Stimulated activated CD8-positive, alpha-beta memory T cell treated with anti-CD3 and anti-CD28 coated beads, Interleukin-12 subunit alpha, Interleukin-12 subunit beta, amount 100 ng/mL, for 1 hour (primary cell): ENCODE measurements at places on chromosomes 16 and 17.

- DNase-seq = no peak
Measured at GRCh38 chr17:73851921-73852320, 207.7 kb upstream of the SDK2 start.

DNA sequence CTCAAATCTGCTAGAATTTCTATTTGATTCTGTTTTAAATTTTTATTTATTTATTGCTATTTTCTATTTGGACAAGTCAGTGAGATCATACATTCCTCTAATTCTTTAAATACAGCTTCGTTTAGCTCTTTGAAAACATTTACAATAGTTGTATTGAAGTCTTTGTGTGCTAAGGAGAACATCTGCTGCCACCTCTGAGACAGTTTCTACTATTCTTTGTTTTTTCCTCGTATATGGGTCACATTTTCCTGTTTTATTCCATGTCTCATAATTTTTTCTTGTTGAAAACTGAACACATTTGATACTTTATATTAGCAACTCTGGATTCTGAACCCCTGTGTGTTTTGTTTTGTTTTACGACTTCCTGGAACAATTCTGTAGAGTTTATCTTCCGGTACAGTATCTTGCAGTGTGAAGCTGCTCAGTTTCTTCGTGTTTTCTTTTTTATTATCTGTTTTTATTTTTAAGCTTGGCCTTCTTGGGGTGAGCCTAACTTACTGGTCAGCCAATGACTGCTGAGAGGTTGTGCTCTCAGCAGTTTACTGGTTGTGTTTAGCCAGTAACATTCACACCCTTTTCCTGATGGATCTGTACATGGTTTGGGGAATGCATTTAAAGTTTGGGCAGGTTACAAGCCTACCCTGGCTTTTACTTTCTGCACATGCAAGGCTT, 99.0 kb downstream of the CA4 start:
- no peak for DNase-seq

- DNase-seq = no peak
Measured at GRCh38 chr16:144797-145252, 6.4 kb upstream of the NPRL3 start.

DNA sequence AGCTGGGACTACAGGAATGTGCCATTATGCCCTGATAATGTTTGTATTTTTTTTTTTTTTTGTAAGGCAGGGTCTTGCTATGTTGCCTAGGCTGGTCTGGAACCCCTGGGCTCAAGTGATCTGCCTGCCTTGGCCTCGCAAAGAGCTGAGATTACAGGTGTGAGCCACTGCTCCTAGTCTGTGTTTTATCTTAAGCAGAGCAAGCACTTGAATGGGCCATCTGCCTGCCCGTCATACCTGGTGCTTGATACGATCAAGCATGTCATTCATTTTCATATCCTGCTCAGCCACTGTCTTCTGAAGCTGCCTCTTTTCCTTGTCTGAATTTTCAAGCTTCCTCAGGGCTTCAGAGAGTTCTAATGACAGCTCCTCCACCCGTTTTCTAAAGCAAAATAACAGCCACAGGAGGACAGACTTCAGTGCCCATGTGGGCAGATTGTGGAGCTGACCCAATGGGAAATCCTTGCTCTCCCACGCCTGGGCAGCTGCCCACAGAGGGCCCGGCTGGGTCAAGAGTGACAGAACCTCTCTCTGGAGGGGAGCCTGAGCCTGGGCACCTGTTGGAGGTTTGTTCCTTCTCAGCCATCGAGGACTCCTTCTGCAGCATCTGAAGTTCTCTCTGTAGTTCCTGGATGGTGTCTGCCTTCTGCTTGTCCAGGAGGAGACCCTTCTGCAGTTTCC, 36.5 kb downstream of the DHX38 start:
- DNase-seq = no peak

DNA sequence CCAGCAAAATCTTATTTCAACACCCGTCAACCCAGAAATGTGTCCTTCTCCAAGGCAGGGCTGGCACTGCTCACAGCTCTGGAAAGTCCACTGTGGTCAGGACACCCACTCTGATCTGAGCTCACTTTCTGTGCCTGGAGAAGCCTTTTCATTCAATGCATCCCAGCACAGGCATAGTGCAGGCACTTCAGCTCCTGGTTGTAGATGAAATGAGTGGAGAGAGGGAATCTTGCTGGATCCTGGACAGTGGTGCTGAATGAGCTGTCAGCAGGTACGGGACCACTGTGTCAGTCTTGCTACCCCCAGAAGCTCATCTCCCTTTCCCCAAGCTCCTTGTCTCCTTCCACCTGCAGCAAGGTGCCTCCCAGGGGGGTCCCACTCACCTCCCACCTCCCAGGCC, 86.1 kb upstream of the SALL1 start:
- no peak for DNase-seq

DNA sequence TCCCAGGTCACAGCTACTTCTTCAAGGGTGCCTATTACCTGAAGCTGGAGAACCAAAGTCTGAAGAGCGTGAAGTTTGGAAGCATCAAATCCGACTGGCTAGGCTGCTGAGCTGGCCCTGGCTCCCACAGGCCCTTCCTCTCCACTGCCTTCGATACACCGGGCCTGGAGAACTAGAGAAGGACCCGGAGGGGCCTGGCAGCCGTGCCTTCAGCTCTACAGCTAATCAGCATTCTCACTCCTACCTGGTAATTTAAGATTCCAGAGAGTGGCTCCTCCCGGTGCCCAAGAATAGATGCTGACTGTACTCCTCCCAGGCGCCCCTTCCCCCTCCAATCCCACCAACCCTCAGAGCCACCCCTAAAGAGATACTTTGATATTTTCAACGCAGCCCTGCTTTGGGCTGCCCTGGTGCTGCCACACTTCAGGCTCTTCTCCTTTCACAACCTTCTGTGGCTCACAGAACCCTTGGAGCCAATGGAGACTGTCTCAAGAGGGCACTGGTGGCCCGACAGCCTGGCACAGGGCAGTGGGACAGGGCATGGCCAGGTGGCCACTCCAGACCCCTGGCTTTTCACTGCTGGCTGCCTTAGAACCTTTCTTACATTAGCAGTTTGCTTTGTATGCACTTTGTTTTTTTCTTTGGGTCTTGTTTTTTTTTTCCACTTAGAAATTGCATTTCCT, 3.4 kb upstream of the LPCAT2 start:
- DNase-seq = no peak
